Amniotic stem cell (primary cell): ENCODE measurements at places on chromosomes 6 and 20.
A peak's percentile ranks its signal among the peaks of the same experiment; 100 is the strongest.

DNA sequence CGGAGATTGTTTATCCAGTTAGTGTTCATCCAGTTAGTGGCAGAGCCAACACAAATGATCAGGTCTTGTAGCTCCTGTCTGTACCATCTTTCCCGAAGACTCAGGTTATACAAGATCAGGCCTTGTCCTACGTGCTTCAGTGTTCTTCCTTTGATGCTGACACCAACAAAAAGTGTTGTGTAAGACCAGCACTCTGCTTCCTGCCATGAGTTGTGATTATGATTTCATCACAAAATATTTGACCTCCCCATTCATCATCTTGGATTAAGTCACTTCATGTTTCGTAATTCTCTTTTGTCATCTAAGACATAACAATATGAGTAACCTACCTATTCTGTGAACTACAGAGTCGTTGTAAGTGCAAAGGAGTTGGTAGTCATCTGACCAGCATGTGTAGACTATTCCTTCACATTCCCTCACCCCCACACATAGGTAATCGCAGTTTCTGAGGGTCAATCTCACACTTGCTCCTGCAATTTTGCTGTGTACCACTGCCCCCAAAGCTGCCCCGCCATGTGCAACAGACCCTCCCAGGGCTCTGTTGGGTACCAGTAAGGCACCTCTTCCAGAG is 135.6 kb upstream of the SLC22A23 start:
- peak; percentile 59 for DNase-seq

DNA sequence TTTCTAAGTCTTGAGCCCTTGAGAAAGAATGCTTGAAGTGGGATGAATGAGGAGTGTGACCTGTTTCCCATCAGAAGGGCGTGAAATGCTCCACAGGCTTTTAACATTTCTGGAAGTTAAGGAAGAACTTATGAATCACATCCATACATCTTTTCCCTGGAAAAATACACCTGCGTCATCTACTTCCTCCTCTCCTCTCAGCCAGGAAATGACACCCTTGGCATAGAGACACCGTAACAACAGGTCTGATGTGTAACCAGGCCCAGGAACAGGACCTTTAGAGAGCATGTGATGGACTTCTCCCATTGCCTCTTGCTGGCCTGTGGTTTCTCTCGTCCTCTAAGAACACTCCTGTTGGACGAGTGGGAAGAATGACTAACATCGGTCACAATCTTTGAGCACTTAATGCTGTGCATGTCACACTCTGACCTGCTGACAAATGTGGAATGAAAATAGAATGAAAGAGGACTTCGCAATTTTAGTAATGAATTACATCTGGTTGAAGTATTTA is 28.5 kb upstream of the CITED2 start:
- peak; percentile 22 for DNase-seq

DNA sequence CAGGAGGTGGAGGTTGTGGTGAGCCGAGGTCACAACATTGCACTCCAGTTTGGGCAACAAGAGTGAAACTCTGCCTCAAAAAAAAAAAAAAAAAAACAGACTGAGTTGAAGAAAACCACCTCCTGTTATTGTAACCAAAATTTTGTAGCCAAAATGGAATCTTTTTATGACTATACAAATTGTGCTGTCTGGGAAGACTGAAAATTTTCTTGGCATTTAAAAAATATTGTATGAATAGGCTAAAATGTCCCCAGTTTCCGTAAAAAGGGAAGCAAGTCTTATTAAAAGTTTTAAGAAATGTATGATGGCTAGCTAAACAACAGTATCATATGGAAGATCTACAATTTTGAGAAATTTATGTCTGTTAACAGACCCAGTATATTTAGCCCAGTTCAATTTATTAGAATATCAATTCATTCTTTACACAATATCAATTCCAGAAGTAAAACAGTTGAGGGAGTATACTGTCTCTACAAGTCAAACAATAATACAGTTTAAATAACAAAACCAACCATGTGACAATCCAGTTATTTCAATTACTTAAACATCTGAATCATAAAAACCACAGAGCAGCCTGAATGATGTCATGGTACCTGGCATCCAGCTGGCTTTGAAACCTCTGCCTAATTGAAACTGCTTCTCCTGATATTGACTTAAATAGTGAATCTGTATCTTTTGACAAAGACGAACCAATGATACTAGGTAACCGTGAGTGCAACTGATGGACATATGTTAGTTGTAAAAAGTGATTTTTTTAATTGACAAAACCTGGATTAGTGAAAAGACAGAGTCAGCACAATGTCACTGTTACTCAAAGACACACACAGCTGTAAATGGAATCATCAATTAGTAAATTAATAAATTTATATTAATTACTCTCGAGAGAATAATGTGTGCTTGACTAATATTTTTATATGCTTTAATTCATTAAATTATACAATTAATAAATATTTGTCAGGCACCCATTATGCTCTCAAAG is 166.6 kb upstream of the MARCKS start:
- DNase-seq = peak; percentile 58

- no peak for DNase-seq
Observed at GRCh38 chr6:76382201-76382600, 309.7 kb upstream of the IMPG1 start.

GRCh38 chr20:10951904-10952303 is 278.1 kb upstream of the JAG1 start:
- DNase-seq = no peak

GRCh38 chr6:136262940-136263339 is 12.8 kb upstream of the MTFR2 start:
- DNase-seq = no peak

DNA sequence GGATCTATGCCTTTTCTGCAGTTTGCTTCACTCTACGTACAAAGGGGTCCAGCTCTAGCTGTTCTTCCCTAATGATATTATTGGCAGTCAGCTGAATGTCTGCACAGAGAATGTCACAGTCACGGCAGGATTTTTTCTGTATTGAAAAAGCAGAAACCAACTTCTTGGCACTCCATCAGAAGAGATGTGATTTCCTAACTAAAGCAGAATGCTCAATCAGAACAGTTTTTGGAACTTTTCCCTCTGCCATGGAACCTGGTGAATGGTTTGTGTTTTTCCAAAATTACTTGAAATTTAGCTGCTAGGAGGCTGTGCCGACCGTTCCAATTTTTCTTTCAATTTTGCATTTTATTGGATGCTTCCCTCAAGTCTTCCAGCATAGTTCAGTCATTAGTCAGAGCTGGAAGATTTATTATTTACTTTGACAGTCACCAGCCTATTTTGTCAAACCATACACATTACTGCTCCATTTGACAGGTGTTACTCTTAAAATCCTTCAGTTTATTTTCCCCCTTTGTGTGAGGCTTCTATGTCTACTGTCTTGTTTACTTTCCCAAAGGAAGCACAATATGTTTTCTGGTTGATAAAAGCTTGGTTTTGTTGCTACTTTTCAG is 259.6 kb upstream of the EPHA7 start:
- no peak for DNase-seq

DNA sequence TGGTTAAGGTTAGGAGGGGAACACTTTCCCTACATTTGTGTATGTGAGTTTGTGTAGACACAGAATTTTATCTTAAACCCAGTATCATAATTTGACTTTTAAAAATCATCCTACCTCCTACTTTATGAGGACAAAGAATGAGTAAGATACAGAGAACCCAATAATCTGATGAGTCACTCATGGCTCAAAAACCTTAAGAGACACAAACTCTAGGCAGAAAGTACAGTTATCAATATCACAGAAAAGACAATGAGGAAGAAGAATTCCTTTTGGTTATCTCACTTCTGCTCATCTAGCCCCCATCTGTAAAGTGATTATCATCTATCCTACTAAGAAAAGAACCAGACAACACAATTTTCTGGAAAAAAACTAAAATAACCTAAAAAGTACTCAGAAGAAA is 87.7 kb downstream of the EPB41L2 start:
- no peak for DNase-seq

- DNase-seq = peak; percentile 39
Observed at GRCh38 chr6:84652356-84653026, 111.9 kb downstream of the TBX18 start.

GRCh38 chr6:32415521-32416019 is 8.6 kb upstream of the BTNL2 start:
- DNase-seq = peak; percentile 38

- no peak for DNase-seq
Observed at GRCh38 chr6:79525272-79526100, 11.7 kb downstream of the LCA5 start.

- DNase-seq = peak; percentile 84
Observed at GRCh38 chr6:43926634-43927531, 156.9 kb downstream of the VEGFA start.

GRCh38 chr6:56278171-56278591 is 30.8 kb upstream of the COL21A1 start:
- no peak for DNase-seq

GRCh38 chr6:166767230-166767629 is 140.2 kb upstream of the RPS6KA2 start:
- DNase-seq = no peak

GRCh38 chr20:62692176-62692575 is 16.5 kb upstream of the NTSR1 start:
- no peak for DNase-seq

DNA sequence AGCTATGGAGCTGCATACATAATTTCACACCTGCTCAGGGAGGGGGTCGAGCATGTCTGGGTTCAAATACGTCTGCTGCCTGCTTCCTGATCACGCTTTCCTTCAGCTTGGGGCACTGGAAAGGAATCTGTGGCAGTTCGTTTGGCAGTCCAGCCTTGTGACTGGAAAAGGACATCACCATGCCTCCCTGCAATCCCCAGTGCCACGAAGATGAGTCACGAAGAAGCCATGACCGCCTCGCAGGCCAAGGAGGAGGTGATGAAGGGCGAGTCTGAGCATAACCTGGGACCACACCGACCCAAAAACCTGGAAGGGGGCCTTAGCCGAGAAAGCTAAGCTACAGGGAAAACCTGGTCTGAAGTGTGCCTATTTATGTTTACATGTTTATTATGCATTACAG is 13.1 kb downstream of the JAG1 start:
- DNase-seq = no peak

DNA sequence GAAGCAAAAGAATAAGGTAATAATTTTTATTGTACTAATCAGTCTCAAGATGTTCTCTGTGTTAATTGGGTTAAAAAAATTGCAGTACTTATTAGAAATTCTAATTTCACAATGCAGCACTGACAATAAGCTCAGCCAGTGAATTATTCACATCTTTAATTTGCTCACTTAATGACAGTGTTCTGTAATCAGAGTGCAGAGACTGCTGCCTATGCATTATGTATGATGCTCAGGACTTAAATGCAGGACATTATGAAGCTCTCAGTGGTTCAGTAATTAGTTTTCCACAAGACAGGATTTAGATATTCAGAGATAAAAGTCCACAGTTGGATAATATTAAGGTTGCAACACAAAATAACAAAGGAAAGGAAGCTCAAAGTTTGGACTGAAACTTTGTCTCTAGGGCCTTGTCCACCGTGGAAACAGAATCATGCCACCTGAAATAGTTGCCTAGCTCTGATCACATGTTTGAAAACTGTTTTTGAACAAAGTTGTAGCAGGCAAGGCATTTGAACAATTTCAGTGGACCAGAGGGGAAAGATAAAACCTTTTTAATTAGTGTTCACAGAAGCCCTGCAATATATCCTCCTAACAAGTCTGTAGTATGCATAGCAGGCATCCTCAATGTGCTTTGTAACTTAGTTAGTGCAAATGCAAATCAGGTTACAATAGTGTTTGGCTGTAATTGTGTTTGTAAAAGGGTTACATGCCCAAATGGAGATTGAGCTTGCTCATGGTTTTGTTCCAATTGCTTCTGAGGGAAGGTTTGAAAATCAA is 23.7 kb upstream of the MMS22L start:
- DNase-seq = no peak

DNA sequence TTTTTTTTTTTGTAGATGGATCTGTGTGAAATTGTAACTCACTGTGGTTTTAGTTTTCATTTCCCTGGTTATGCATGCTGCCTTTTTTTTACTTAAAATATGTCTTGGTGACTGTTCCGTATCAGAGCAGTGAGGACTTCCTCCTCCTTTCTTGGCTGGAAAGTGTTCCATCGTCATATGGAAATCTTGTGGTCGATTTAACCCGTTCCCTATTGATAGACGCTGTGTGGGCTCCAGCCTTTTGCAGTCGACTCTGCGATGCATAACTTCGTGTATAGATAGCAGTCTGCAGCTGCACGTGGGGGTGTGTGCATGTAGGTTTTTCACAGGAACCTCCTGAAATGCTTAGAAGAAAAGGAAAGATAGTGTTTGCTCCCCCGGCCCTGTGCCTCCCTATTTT is 28.1 kb upstream of the PNPLA1 start:
- no peak for DNase-seq

DNA sequence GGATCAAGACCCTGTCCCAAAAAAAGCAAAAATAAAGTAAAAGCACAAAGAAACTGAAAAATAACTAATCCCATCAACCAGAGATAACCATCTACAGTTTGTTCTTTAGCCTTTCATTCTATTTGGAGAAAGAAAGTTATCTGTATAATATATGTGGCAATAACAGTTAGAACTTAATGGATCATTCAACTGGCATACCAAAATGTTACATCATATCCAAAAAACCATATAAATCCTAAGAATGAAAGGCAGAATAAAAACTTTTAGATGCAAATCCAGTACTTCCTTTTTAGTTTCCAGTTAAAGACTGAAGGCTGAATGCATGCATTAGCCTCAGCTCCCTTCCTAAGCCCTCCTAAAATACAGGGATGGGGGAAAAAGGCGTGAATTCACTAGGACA is 25.2 kb downstream of the ILRUN start:
- DNase-seq = no peak

- DNase-seq = no peak
Observed at GRCh38 chr20:40154514-40154913, 534.5 kb downstream of the MAFB start.

DNA sequence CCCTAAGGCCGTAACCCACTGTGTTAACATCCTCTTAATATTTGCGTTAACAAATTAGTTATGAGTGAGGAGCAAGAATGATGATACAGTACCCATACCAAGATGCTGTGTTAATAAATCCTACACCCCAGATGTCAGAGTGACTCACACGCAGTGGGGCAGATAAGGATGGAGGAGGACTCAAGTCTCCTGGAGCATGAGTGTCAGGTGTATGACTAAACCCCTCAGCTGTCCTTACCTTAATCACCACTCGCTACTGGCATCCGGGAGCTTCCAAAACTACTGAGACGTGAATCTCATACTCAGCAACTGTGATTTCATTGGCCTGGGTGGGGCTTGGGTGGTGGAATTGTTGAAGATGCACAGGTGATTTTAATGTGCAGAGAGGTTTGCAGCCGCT is 131.3 kb upstream of the MTHFD1L start:
- no peak for DNase-seq
